ENCODE measurements at places on chromosomes 11 and 22. TPM values are rescaled to one million over a fixed set of nuclear protein-coding genes. Genes with fewer than 3 reads are reported as not detected.

GRCh38 chr11:114478001-114478410, 38.7 kb downstream of the REXO2 start:
- DNase-seq = no peak

Gene GTPBP1
- 114 TPM for total RNA-seq

GRCh38 chr22:27296091-27296675, 505.4 kb downstream of the MN1 start:
- no peak for DNase-seq

Gene SCGB2A2
- not detected for total RNA-seq

- no peak for DNase-seq
Observed at GRCh38 chr11:70849031-70849430, 403.3 kb downstream of the SHANK2 start.

GRCh38 chr22:17931400-17931825, 92.9 kb downstream of the MICAL3 start:
- no peak for DNase-seq

GRCh38 chr11:80414181-80415165, 973.6 kb upstream of the TENM4 start:
- no peak for DNase-seq

Gene ARHGAP20
- total RNA-seq = 0.05 TPM

DNA sequence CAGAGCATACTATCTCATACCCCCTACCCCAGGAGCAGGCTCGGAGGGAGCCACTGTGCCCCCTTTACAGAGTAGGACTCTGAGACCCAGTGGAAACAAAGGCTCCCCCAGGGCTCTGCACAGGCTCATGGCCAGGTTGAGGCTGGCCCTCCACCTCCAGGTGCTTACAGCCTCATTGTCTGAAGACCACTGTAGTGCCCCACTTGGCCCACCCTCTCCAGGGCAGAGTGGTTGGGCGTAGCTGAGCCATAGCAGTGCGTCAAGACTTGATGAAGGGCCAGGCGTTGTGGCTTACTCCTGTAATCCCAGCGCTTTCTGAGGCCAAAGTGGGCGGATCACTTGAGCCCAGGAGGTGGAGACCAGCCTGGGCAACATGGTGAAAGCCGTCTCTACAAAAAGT, 1.7 kb downstream of the ANKRD13D start:
- no peak for DNase-seq
